Activated T-helper 9 cell treated with anti-CD3 and anti-CD28 coated beads, Interleukin-2, amount 50 U/mL, for 16 hours (primary cell): ENCODE measurements at places on chromosomes 6 and 20.

GRCh38 chr6:41939176-41939847 is 2.3 kb downstream of the CCND3 start:
- DNase-seq, result no peak

DNA sequence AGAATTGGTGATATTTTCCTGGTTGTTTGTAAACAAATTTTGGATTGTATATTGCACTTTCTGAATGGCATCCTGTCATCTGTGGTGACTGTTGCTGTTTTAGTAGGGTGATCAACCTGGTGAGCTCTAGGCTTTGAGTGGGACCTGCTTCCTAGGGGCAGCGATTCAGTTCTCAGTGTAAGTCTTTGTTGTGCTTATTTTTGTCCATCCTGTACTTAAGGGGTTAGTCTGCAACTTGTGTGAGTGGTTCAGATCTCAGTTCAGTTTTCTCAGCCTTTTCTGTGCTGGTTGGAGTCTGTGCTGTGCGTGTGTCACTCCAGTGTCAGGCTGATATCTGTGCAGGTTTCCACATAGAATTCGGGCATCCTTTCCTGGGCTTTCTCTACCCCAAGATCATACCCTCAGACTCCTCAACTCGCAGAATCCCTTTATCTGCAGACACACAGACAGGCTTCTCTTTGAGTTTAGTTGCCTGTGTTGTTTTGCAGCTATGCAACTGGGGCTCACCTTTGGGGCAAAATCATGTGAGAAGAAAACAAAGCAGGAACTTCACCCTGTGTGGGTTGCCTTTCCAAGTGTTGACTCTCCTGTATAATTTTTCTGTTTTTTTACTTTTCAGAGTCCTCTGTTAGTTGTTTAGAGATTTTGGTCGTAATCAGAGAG is 177.7 kb downstream of the FARS2 start:
- no peak for DNase-seq

DNA sequence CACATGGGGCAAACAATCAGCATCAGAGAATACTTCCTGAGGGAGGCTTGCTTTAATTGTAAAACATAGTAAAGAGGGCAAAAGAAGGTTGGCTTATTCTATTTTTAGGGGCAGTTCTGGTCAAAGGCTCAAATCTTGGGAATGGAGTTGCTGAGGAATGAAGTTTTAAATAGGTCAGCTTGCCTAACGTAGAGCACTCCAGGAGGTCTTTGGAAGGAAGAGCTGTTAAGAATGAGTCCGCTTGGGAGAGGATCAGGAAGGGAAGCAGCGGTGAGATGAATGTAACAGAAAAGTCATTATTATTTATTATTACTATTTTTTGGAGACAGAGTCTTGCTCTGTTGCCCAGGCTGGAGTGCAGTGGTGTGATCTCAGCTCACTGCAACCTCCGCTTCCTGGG is 108.7 kb downstream of the ZFAND3 start:
- DNase-seq, result no peak

- no peak for DNase-seq
Measured at GRCh38 chr6:108948181-108948661, 100.0 kb downstream of the ARMC2 start.
